Breast epithelium (tissue), 4 donors: ENCODE measurements at places on chromosomes 11 and 22.

DNA sequence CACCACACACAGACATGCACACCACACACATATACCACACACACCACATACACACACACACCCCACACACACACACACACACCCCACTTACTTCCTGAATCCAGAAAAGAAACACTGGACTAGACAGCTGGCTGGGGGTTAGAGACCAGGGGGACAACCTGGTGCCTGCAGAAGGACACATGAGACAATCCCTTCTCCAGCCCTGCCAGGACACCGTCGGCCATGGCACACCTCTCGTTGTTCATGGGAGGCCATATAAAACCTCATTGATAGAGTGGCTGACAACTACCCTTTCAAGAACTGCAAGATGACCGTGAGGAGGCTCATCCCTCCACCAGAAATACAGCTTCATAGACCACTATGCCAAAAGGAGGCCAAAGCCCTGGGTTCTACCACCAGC lies 54.3 kb downstream of the IGSF9B start:
- no peak for DNase-seq

- DNase-seq: no peak
These were observed 28.0 kb upstream of the TMEM45B start for GRCh38 chr11:129787532-129788155.

- DNase-seq: no peak
These were observed 12.0 kb downstream of the TRIOBP start for GRCh38 chr22:37708580-37709444.

DNA sequence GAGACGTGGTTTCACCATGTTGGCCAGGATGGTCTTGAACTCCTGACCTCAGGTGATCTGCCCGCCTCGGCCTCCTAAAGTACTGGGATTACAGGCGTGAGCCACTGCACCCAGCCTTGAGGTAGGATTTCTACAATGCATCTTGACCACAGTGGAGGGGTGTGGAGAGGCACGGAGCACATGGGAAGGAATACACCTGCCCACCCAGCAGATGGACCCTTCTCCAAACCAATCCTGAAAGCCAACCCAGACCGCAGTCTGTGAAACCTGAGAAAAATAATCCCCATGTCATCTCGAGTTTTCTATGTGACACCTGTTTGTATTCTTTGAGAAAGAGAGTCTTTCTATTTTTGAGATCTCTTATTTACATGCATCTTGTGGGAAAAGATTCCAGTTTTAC lies 32.5 kb downstream of the LGR4 start:
- DNase-seq: no peak

DNA sequence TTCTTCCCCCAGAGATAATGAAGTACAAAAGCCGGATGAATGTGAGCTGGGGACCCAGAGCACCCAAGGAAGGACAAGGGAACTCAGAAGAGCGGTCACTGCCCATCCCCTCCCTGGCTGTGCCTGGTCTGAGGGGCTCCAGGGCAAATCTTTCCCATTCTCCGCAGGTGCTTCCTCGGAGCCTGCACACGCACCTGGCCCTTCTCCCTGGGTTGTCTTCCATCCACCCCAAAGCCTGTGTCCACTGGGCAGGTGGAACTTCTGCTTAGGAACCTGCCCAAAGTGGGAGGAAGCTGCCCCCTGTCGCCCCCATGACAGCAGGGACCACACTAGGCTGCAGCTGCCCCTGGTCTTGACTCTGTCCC lies 121.0 kb upstream of the FGF3 start:
- DNase-seq: no peak

DNA sequence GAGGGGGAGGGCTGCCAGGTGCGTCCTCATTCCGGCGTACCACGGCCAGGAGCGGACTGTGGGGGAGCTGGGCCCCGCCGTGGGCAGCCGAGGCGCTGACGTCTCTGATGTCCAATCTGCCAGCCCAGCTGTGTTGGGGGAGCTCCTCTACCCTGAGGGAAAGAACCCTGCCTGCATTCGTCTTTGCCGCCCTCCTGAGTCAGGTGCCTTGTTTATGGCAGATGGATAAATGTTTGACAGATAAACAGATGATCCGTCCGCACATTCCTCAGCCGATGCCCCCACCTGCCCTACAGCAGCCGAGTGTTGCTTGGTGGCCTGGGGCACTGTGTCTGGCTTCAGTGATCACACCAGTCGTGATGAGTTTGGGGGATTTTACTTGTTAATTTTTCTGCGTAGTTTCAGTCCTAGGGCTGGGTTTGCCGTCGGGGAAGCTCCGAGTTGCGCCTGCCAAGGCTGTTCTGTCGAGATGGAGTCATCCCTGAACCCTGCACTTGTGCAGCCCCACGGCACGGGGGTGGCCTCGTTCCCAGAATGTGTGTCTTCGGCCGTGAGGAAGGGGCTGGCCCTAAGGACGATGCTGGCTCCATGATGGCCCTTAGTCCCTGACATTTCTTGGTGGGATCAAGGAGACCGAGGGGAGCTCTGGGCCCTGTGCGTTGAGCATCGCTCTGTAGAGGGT lies 1083.9 kb downstream of the BRD1 start:
- peak; percentile 34 for DNase-seq

GRCh38 chr11:71329786-71330185 lies 77.4 kb upstream of the SHANK2 start:
- no peak for DNase-seq

DNA sequence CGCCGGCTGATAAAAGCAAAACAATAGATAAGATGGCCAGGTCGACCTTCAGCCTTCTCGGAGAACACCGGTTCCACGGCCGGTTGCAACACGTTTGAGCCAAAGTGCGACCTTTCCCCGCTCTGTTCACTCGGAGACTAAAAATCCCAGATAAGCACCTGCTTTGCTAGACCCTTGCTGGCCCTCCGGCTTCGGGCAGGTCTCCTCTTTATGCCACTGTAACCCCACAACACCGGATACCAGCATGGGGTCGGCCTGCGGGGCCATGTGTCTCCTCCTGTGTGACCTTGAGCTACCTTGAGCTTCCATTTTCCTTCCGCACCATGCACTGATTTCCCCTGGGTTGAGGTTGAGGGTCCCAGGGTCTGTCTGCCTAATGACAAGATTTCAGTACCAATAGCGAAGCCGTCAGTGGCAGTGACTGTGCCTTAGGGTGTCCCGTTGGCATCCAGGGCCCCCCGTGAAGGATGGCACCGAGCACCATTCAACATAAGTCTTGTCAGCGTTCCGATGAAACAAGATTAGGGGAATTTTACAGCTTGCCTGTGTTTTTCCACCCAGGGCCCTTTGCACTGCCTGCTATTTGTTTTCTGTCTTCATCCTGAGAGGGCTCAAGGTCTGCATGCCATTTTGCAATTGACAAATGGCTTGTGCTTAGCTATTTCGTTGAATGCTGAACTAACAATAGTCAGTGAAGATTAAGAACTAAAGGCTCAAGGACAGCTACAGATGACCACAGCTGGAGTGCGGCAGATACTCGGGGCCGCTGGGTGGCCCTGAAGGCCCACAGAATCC lies 118.6 kb downstream of the KCNQ1 start:
- DNase-seq: no peak

- no peak for DNase-seq
These were observed 18.9 kb upstream of the SUSD2 start for GRCh38 chr22:24162436-24162835.
